ENCODE measurements at places on chromosomes 5 and 9.

DNA sequence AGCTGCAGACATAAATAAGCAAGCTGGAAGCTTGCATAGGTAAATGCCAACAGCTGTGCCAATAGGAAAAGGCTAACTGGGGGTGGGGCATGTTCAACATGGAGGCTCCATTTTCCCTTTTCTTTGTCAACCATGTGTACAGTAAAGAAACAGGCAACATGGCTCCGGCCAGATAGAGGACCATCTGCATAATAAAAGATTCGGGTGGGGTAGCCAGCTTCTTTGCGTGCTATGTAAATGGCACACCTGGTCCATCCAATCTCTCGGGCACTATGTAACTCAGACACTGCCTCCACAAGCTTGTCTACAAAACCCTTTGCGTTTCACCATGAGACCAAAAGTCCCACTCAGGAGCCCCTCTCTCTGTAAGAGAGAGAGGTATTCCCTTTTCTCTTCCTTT, 41.7 kb upstream of the DENND4C start:
- no peak for DNase-seq

DNA sequence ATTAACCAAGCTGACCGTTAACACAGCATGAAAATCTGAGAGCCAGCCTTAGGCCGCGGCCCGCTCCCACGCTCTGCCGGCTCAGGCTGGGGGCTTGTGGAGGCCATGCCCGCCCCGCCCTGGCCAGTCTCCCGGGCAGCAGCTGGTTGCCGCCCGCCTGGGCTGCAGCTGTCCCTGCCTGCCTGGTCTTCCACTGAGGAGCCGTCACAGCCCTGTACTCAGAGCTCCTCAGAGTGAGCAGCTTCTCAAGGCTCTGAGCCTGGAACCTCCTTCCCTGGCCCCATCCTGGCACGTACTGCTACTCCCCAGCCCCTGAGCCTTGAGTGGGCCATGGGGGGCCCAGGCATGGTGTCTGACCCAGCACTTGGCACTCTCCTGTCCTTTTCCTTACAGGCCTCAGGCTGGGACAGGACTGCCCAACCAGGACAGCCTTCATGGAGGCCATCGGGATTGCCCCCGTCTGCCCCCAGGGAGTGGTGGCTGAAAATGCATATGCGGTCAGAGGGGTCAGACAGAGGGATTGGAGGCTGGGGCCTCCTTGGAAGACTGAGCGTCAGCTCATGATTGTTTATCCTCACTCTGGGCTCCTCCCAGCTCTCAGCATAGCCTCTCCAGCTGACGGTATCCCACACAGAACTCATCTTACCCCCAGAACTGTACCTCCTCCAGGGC, 11.9 kb downstream of the FGFR4 start:
- no peak for DNase-seq

- no peak for DNase-seq
Measured at GRCh38 chr9:91163773-91164471, 197.8 kb downstream of the AUH start.

GRCh38 chr5:124883681-124884080, 137.2 kb upstream of the ZNF608 start:
- no peak for DNase-seq

GRCh38 chr9:137105814-137106661, 8.5 kb downstream of the DPP7 start:
- DNase-seq = no peak

DNA sequence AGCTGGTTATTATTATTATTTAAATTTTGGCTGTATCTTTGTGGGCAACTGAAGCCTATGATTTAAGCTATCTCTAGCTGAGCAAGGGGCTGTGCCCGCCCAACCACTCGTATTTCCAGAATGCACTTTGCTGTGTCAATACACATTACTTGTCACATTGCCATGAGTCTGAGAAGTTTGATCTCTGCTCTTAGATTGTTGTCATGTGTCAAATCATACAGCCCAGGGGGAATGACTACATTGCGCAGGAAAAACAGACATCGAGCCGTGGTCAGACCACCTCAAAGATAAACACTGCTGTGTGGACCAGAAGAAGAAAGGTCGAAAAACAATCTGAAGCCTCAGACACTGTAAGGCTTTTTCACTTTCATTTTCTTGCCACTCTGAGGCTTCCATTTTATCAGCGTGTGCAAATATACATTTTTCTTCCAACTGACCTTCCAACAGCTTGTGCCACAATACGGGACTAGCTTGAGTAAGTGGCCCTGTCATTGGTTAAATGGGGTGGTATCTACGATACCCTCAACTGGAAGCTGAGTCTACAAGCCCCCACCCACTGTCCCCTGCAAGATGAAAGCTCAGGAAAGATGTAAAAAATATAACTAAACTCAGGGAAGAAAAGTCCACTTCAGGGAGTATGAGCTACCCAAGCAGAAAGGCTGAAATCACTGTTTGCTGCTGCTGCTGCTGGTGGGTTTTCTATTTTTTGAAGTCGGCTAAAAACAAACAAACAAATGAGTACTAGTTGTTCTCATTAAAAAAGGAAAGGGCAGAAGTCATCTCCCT, 603.0 kb downstream of the BNC2 start:
- DNase-seq = no peak

- DNase-seq = no peak
Measured at GRCh38 chr9:23717505-23717904, 108.5 kb downstream of the ELAVL2 start.

GRCh38 chr5:43304525-43304924, 8.7 kb downstream of the HMGCS1 start:
- no peak for DNase-seq

DNA sequence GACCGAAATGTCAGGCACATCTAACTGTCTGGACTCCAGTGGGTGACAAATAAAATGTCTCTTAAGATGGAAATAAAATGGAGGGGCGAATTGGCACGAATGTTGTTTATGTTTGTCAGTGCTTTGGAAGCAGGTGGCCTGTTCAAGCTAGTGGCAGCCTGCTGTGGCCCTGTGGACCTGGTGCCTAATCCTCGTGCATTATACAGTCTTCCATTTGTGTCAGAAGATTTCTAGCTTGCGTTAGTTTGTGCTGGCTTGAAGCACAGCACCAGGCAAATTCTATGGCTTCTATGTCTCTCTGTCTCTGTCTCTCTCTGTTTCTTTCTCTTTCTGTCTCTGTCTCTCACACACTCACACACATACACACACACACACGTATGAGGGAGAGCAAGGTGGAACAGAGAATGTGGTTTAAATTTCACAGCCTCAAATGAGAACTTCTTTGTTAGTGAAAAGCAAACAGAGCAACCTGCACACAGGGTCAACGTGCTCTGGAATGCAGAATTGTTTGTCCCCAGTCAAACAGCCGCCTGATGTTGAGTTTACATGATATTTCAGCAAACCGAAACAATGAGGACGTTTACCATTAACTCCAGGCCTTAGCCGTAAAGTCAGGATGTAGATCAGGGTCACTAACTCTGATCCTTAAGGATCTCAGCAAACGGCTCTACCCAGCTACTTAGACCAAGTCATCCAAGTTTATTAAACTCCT, 39.0 kb upstream of the CD180 start:
- DNase-seq = no peak

- no peak for DNase-seq
Measured at GRCh38 chr5:172939611-172940267, 19.5 kb upstream of the RPL26L1 start.

DNA sequence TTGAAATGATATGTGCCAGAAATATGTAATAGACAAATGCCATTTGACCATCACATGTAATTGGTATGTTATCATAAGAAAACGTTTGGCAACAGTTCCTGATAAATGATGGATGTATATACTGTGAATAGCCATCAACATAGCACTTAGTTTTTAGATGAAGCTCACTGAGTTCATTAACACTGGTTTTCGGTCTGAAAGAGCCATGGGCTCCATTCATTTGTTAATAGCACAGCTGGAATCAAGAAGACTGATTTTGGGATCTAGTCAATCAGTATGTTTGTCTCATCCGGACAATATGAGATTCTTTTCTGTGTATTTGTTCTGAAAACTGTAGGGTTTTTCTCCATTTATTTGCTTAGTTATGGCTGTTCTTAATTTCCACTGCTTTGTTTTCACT, 413.5 kb upstream of the CLINT1 start:
- no peak for DNase-seq

DNA sequence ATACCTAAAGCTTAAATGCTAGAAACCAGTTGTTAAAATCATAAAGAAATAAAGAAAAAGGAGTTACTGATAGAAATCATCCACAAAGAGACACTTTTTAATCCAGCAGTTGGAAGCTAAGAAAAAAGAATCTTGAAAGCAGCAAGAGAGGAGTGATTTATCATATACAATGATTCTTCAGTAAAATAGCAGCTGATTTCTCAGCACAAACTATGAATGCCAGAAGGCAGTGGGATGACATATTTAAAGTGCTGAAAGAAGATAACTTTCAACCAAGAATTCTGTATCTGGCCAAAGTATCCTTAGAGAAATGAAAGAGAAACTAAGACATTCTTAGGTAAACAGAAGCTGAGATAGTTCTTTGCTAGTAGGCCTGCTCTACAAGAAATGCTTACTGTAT, 366.0 kb downstream of the HTR1A start:
- DNase-seq = no peak

GRCh38 chr9:136485049-136486045, 2.5 kb upstream of the SEC16A start:
- DNase-seq = peak; percentile 76

GRCh38 chr9:127915325-127915752, 1.5 kb downstream of the ST6GALNAC4 start:
- DNase-seq = no peak

DNA sequence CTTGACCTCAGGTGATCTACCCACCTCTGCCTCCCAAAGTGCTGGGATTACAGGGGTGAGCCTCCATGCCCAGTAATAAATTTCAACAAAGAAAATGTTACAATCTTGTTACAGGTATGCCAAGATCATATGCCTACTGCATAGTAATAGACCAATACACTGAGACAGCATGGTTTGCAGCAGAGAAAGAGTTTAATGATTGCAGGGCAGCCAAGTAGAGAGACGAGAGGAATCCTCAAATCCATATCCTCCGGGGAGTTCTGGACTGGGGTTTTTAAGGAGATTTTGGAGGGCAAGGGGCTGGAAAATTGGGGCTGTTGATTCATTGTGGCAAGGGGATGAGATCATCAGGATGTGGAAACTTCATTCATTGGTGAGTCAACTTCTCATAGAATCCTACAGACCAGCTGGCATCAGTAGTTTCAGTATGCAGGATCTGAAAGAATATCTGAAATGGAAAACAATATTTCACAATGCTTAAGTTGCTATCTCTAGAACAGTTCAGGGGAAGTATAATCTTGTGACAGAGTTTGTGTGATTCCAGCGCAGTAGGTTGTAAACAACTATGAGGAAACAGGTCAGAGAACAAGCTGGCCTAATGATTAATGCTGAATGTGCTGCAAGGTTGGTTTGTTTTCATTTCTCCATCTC, 14.8 kb upstream of the TUT7 start:
- no peak for DNase-seq

- no peak for DNase-seq
Measured at GRCh38 chr9:95815133-95815532, 60.4 kb upstream of the ERCC6L2 start.

GRCh38 chr5:147643142-147643541, 133.3 kb upstream of the DPYSL3 start:
- no peak for DNase-seq

DNA sequence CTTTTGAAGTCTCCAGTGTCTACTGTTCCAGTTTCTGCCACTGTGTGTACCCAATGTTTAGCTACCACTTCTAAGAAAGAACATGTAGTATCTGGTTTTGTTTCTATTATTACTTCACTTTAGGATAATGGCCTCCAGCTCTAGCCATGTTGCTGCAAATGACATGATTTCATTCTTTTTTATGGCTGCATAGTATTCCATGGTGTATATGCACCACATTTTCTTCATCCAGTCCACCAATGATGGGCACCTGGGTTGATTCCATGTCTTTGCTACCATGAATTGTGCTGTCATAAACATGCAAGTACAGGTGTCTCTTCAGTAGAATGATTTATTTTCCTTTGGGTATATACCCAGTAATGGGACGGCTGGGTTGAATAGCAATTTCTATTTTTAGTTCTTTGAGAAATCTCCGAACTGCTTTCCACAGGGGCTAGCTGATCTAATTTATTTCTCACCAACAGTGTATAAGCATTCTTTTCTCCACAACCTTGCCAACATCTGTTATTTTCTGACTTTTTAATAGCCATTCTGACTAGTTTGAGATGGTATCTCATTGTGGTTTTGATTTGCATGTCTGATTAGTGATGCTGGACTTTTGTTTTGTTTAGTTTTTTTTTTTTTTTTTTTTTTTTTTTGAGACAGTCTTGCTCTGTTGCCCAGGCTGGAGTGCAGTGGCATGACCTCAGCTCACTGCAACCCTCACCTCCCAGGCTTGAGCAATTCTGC, 68.9 kb downstream of the WDR41 start:
- no peak for DNase-seq

- DNase-seq = no peak
Measured at GRCh38 chr5:144203750-144204596, 33.3 kb downstream of the KCTD16 start.

DNA sequence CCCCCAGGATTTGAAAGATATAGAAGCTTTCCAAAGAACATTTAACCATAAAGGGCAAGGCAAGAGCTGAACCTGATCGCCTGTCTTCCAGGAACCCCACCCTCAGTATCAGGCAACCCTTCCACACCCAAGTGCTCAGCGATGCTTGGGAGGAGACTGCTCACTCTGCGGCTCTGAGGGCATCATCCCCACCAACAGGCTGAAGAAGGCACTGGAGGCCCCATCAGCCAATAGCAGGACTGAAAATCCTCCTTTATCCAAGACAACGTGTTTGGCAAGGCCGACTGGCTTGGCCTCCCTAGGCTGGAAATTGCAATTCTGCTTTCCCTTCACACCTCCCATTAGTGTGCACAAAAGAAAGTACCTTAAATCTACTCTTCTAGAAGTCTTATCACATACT, 1.4 kb upstream of the PPP2CA start:
- no peak for DNase-seq

DNA sequence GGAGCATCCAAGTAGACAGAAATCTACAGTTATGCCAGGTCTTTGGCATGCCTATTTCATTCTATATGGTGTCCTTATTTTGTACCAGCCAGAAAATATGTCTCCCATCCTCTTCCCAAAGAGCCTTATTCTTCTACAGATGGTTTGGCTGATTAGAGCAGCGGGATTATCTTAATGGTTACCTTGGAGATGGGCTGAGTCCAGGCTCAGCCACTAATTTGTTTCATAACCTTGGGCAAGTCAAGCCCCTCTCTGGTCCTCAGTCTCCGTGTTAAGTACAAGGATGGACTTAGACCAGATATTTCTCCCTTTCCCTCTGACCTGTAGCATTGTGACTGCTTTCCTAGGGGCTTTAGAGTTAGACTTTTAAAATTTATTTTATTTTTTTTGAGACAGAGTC, 11.1 kb upstream of the GLE1 start:
- DNase-seq = no peak

DNA sequence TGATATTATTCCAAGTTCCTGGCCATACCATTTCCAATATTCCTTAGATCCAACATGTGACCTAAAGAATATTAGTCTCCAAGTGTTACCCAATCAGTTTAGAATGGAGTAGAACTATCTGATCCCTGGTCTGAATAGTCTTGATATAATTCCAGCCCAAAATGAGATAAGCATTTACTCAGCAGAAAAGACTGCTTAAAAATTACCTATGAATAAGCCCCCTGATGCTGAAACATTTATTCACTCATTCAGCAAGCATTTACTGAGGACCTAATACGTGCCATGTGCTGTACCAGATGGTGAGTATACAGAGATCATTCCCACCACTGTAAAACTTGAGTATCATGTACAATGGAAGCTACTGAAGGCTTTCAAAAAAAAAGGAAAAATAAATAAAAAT, 157.0 kb downstream of the FAM114A2 start:
- DNase-seq = no peak

Measured in stimulated activated CD8-positive, alpha-beta memory T cell treated with anti-CD3 and anti-CD28 coated beads, Interleukin-2, amount 100 ng/mL, for 48 hours (primary cell).